ENCODE measurements at places on chromosomes 2 and 18.

DNA sequence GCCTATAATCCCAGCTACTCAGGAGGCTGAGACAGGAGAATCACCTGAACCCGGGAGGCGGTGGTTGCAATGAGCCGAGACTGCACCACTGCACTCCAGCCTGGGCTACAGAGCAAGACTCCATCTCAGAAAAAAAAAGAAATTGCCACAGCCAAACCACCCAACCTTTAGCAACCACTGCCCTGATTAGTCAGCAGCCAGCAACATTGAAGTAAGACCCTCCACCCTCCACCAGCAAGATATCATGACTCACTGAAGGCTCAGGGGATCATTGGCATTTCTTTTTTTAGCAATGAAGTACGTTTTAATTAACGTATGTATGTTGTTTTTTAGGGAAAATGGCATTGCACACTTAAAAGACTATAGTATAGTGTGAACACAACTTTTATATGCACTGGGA lies 349.1 kb upstream of the ACVR2A start:
- DNase-seq = no peak

- DNase-seq = no peak
These were observed 17.7 kb upstream of the NTSR2 start for GRCh38 chr2:11687736-11688135.

DNA sequence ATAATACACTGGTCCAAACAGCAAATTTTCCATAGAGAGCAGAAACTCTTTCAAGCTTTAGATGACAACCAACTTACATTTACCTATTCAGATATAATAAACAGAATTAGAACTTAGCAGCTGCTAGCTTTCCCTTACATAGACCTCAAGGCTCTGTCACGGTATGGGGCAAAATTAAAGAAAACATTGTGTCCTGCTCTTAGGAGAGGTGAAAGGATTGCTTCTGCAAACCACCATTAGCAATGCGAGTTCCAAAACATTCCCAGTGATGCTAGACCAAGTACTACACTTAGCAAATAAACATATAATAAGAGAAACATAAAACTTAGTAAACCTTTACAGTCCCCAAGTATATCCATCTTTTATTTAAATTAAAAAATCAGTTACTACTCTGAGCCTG lies 183.3 kb downstream of the CAMKMT start:
- DNase-seq = no peak

DNA sequence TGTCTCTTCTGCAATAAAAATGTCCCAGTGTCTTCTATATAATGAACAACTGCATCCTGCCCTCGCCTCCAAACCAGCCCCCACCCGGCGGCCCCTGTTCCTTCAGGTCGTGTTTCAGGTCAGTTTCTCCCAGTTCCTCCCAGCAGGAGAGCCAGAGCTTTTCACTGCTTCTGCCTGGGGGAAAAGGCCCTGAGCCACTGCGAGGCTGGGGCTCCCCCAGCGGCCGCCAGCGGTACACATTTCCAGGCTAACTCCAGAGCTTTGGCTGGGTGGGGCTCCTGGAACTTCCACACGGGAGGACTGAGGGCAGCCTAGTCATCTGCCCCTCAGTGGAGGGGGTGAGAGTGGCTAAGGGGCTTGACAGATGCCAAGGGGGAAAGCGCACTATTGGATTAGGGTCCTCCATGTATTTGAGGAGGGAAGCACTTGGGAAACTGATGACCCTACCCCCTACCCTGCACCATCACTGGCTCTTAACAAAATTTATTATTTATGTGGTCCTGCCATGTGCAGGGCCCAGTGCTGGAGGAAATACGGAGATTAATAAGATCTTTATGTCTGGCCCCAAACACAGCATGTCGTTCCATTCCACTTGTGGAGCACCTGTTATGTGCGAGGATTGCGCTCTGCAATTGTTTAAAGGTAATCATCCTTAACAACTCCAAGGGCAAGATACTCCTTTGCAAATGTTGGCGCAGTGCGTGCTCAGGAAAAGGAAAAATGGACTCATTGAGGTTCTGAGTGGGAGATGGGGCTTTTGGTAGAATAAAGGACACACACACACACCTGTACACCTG lies 17.3 kb upstream of the CYS1 start:
- peak; percentile 61 for DNase-seq

DNA sequence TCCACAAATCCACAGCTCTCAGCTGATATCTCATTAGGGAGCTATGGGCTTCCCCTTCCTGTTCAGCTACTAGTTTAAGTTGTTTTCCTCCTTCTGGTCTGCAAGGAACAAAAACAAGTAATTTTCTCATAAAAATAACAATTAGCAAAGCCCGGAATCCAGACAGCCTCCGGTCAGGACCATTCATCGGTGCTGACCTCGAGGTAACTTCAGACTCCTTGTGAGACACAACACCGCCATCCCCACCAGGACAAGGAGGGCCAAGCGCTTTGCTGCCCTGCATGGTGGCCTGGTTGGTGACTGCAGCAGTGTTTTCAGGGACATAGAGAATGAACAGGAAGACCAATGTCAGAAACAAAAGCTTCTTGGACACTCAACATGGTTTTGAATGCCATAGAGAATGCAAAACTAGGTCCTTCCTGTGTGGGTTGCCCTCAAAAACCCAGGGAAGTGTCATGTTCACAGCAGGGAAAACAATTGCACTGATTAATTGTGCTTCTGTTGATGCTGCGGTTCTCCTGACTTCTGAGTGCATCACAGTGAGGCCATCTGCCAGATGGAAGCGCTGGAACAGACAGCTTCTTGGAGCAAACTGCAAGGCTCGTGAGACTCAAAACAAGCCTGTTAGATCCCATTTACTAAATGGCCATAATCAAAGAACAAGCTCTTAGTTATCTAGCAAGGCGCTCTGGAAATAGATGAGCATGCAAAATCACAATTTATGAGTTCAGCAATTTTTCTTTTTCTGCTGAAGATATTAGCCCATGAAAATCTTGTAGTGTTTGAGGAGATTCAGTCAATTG lies 77.1 kb downstream of the HS1BP3 start:
- no peak for DNase-seq

DNA sequence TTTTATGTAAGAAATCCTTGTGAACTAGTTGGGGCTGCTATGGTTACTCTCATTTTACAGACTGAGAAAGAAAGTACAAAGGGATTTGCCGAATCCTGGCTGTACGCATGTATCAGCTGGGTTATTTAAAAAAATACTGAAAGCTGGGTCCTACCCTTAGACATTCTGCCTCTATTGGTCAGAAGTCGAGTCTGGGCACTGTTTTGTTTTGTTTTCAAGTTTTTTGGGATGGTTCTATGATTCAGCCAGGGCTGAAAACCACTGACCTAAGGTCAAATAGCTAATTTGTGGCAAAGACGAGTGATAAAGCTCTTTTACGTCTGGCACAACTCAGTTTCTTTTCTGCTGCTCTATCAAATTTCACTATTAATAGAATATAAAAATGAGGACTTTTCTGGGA lies 5.9 kb upstream of the SLC8A1 start:
- DNase-seq = no peak

DNA sequence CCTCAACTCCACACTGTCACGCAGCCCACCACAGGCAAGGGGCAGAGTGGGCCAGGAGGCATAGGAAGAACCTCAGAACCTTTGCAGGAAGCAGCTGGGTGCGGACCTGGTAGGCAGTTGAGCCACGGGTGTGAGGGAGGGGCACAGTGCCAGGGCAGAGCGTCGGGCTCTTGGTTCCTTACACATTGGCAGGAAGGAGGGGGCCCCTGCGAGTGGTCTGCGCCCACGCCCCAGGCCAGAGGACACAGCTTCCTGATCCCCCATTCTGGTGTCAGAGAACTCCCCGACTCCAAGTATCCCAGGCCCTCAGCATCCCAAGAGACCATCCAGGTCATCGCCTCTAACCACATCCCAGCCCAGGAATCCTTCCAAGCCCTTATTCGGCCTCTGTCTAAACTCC lies 61.5 kb downstream of the TNS1 start:
- DNase-seq = no peak

- no peak for DNase-seq
These were observed 17.9 kb upstream of the LRRTM1 start for GRCh38 chr2:80322311-80322920.

- DNase-seq = peak; percentile 27
These were observed 90.1 kb upstream of the TGFA start for GRCh38 chr2:70643715-70644114.

GRCh38 chr2:71851094-71851750 lies 296.4 kb downstream of the CYP26B1 start:
- no peak for DNase-seq

DNA sequence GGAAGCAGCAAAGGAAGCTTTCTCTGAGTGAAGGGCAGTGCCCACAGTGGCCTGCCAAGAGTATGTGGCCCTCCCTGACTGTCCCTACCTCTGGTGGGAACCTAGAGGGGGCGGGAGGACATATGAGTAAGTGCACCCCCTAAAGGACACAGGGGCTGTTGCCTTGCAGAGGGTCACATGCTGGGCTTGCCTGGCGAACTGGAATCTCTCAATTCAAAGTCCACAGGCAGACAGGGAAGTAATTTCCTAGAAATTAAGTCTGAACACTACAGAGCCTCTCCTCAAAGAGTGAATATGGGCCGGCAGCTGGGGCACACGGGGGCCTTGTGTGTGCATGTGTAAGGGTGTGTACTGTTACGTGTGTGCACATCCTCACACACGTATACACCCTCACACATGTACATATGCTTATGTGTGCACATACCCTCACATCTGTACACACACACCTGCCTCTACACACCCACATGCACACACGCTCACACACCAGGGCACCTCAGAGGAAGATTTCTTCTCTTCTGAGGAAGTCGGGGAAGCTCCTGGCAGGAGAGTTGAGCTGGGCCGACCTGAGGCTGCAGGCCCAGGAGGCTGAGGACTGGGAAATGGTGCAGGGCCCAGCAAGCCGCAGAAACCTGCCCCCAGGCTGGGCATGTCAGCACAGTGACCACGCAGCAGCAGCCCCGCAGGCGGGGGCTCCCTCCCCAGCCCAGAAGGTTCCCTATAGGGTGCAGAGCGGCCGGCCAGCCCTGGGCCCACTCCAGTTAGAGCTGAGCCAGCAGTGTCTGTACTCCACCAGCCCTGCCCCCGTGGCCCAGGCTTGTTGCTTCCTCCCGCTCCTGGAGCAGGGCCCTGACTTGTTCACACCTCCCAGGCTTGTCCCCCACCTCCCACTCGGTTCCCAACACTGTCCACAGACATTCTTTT lies 77.4 kb upstream of the TAF1B start:
- peak; percentile 68 for DNase-seq

GRCh38 chr18:32301361-32301760 lies 111.5 kb downstream of the MEP1B start:
- DNase-seq = no peak

GRCh38 chr2:29295845-29296244 lies 180.6 kb downstream of the CLIP4 start:
- DNase-seq = no peak

GRCh38 chr18:60649842-60650536 lies 277.4 kb upstream of the MC4R start:
- no peak for DNase-seq

DNA sequence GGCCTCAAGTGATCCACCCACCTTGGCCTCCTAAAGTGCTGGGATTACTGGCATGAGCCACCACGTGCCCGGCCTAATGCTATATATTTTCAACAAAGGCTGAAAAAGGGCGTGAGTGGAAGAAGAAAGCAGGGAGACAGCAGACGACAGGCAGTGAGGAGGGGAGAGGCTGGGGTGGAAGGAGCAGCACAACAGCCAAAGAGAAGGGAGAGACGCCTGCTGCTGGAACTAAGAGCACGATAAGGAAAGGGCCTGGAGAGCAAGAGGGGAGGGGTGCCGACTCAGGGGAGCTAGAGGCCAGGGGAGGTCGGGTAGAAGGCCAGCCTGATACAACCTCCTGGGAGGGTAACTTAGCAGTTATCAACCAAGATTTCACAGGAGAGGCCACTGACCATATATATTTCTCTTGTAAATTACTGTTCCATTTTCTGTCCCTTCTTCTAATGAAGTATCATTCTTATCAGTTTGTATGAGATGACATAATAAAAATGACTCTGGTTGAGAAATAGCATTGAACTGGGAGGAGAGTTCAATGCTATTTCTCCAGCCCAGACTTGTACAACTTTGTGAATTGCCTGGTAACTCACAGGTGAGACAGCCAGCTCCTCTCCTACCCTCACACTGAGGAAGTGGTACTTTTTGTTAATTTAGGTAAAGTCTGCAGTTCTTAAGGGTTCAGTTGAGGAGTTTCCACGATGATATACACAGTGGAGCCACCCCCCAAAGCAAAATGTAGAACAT lies 5.8 kb upstream of the RNU4ATAC start:
- DNase-seq = no peak

DNA sequence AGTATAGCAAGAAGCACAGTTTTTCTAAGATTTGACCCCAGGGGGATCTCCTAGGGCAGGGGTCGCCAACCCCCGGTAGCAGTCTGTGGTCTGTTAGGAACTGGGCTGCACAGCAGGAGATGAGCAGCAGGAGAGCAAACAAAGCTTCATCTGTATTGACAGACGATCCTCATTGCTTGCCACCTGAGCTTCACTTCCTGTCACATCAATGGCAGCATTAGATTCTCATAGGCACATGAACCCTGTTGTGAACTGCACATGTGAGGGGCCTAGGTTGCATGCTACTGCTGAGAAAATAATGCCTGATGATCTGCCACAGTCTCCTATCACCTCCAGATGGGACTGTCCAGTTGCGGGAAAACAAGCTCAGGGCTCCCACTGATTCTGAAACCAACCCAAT lies 136.2 kb downstream of the RGPD3 start:
- DNase-seq = peak; percentile 66

DNA sequence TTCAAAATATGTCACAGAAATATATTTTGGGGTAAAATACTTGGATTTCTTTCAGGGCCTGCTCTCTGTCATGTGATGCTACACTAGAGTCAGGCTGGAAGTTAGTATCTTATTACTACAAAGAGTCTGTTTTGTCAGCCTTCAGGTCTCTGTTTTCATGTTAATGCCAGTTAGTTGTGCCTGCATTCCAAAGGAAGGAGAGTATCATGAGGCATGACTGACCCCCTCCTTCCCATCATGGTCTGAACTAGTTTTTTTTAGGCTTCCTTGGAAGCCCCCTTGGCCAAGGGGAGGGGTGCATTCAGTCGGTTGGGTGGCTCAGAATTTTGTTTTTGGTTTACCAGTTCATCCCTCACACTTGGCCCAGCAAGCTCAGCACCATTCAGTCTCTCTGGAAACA lies 318.0 kb downstream of the ALK start:
- DNase-seq = no peak
